ENCODE measurements at places on chromosomes 12 and 14.
A peak's percentile ranks its signal among the peaks of the same experiment; 100 is the strongest.

- DNase-seq = no peak
Measured at GRCh38 chr12:26157001-26157400, 32.2 kb upstream of the BHLHE41 start.

- DNase-seq = no peak
Measured at GRCh38 chr12:64103825-64104740, 118.0 kb downstream of the KICS2 start.

DNA sequence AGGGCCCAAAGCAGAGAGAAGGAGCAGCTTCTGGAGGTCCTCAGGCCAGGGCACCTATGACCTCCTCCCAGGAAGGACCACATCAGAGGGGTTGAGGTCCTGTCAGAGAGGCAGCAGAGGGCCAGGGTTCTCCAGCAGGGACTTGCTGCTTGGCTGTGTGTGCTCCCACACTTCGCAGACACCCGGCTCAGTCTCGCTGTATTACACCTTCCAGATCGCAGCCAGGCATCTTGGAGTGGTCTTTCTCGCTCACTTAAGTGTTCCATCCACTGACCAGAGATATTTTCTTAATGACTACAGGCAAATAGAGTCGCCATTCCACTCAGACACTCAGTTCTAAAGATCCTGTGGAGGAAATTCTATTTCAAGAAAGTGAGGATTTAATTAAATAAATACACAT lies 84.3 kb downstream of the PRIMA1 start:
- no peak for DNase-seq

GRCh38 chr12:57736741-57737466 lies 1.6 kb downstream of the AGAP2 start:
- no peak for DNase-seq

DNA sequence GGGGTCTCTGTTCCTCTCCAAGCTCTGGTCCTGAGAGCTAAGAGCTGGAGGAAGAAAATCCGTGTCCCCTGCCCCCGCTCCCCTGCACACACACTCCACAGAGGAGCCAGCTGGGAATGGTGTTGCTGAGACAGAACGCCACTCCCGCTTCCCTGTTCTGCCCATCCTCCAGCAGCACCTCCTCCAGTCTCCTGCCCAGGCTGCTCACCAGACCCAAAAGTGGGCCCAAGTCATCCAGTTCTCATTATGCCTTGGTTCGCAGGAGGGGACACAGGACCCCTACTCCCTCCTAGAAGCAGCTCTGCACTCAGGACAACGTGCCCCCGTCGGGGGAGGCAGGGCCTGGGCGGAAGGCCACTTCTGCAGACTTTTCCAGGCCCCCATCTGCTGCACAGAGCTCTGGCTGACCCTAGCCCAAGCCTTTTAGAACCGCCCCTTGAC lies 830 bp upstream of the TRMT61A start:
- no peak for DNase-seq

DNA sequence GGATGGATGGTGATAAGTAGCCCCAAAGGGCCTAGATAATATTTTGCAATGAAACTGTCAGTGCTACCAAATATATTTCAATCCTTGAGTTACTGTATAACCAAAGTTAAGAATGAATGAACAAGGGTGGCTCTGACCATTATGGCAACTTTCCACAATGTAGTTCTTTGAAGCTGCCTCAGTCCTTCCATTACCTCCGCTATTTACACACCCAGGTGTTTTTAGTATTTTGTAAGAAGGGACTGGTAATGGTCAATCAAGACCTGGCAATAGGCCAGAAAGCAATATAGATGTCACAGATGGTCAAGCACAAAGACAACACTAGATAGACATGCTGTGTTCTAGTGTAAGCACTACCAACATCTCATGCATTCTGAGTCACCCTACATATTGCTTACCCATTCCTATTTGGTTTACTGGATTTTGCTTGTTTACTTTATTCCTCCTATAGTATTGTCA lies 16.3 kb downstream of the DUSP16 start:
- DNase-seq = peak; percentile 65

- DNase-seq = no peak
Measured at GRCh38 chr12:75058228-75058627, 151.4 kb downstream of the KCNC2 start.

DNA sequence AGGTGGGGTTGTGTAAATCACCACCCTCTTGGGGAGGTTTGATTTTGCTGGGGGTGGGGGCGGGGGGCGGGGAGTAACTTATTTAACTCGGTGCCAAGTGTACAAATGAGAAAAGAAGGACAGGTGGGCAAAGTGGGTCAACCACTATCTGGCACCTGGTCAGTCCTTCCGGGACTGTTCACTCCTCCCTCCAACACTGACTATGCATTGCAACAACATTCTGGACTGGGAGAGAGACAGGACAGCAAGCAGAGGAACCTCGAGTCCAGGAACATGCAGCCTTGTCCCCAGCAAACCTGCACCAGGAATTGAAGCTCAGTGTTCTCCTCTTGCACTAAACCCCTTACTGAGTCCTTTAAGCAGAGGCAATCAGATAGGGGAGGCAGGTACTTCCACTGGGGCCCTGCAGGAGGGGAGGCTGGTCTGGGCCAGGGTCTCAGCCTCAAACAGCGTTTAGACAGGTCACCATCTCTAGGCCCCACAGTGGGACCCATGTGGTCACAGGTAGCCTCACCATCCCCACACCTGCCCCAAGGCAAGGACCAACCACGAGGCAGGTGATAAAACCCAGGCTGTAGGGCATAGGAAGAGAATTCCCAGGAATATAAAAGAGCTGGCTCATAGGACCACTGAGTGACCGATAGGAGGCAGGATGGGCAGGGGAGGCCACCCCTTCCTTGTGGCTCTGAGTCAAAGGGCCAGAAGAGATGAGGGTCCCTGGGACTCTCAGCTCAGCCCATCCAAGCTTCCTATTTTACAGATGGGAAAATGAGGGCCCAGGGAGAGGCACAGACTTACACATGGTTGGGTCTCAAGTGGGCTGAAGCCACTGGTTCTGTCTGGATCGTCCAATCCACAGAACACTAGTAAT lies 9.8 kb downstream of the CCDC85C start:
- DNase-seq = no peak

DNA sequence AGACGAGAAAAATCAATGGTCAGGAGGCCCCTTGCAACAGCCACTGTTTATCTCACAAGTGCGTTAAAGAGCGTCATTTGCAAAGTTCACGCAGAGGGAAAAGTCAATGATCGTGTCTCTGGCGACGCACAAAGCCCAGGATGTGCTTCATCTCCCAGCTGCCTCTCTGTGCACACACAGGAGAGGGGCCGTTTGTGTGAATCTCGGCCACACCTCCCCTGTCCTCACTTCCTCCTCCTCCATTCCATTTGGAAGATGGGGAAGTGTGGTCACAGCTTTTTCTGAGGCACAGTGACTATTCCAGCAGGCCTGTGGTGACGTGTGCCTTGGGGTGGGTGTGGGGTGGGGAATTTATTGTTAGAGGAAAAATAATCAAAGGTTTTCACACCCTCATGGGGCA lies 90.4 kb downstream of the RBM19 start:
- DNase-seq = no peak

GRCh38 chr14:36260970-36261640 lies 59.3 kb downstream of the MBIP start:
- no peak for DNase-seq

DNA sequence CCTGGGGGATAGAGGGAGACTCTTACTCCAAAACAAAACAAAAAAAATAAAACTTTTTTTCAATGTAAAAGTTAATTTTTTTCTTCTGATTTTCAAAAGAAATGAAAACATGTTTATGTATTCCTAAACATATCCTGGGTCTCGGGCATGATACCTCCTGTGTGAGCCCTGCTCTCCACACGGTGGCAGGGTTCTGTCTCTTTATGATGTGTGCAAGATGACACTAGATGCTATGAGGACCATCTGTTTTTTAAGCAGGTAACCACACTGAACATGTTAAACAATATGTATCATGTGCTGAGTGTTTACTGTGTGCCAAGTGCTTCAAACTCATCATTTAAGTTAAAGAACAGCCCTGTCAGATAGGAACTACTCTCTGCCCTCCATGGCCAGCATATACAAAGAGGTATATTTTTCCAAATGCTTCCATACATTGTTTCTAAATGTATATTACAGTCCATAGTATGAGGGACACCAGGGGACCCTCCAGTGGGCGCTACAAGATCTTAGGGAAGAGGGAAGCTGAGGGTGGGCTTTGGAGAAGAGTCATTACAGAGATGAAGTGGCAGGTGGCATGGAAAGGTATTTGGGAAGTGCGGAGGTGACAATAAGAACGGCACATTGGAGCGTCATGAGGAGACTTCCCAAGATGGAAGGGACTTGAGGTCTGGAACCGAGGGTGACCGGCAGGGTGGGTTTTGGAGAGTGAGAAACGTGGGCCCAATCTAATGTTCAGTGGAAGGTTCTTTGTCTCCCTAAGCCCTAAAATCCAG lies 28.5 kb downstream of the FOS start:
- no peak for DNase-seq
